ENCODE measurements at places on chromosomes 7 and 10. TPM values are rescaled to one million over a fixed set of nuclear protein-coding genes. Genes with fewer than 3 reads are reported as not detected.

Gene DIP2C
- total RNA-seq: 21.8 TPM

Gene TIMM23
- total RNA-seq: 84.8 TPM

Gene MAGI2
- total RNA-seq: 33.2 TPM

Gene ARHGEF35
- total RNA-seq: 2.8 TPM

Gene GBX1
- not detected for total RNA-seq

Gene LRRC4
- total RNA-seq: 0.33 TPM

Gene INSYN2A
- 0.73 TPM for total RNA-seq

Gene LIPN
- not detected for total RNA-seq

Gene OR6V1
- not detected for total RNA-seq

Gene IFIT2
- total RNA-seq: 8.7 TPM

Gene BLVRA
- total RNA-seq: 67.6 TPM

Gene MRPS33
- 23.0 TPM for total RNA-seq

Gene CPXM2
- total RNA-seq: 43.8 TPM

Gene LAMB4
- total RNA-seq: under 0.01 TPM

Gene TSPAN12
- 0.73 TPM for total RNA-seq

Gene STRA8
- not detected for total RNA-seq

Gene OR2F1
- not detected for total RNA-seq

Gene EN2
- total RNA-seq: not detected

Gene GPR85
- total RNA-seq: 1.9 TPM

Gene MOGAT3
- total RNA-seq: not detected

Gene C7orf57
- not detected for total RNA-seq

Gene ASAH2B
- 1.3 TPM for total RNA-seq

Gene TCAF2
- 2.6 TPM for total RNA-seq

Gene AGAP3
- total RNA-seq: 42.0 TPM

Gene HOGA1
- 3.3 TPM for total RNA-seq

Gene ANKRD22
- not detected for total RNA-seq

Gene SPDYE8
- not detected for total RNA-seq

Gene BAMBI
- 0.15 TPM for total RNA-seq

Gene FRMD4A
- total RNA-seq: 14.1 TPM

Gene ZNF503
- total RNA-seq: 22.7 TPM

Gene BMPER
- total RNA-seq: 11.2 TPM

Gene NAT16
- not detected for total RNA-seq

Gene LRRC18
- total RNA-seq: under 0.01 TPM

Gene SFTPA1
- not detected for total RNA-seq

Gene GJD4
- not detected for total RNA-seq

Gene COL13A1
- 21.5 TPM for total RNA-seq

Gene PDIA4
- 315 TPM for total RNA-seq

Gene CAV2
- 79.1 TPM for total RNA-seq

Gene SLC26A5
- not detected for total RNA-seq

Gene ABCA13
- 2.5 TPM for total RNA-seq

Gene PROSER2
- total RNA-seq: 2.0 TPM

Gene FFAR4
- not detected for total RNA-seq

Gene GJC3
- not detected for total RNA-seq

Gene POU6F2
- not detected for total RNA-seq

Gene HTR7
- total RNA-seq: 0.83 TPM

Gene TMEM176A
- 0.33 TPM for total RNA-seq

Gene SH2B2
- 3.3 TPM for total RNA-seq

Gene TMEM139
- 0.50 TPM for total RNA-seq

Gene FAM131B
- total RNA-seq: 3.9 TPM

Gene STRIP2
- total RNA-seq: 5.1 TPM

Gene ERVW-1
- not detected for total RNA-seq

Data from smooth muscle cell of trachea (primary cell).